Stimulated activated CD8-positive, alpha-beta memory T cell treated with anti-CD3 and anti-CD28 coated beads, Interleukin-12 subunit alpha, Interleukin-12 subunit beta, amount 100 ng/mL, for 1 hour (primary cell): ENCODE measurements at places on chromosomes 5 and 9.
A peak's percentile ranks its signal among the peaks of the same experiment; 100 is the strongest.

DNA sequence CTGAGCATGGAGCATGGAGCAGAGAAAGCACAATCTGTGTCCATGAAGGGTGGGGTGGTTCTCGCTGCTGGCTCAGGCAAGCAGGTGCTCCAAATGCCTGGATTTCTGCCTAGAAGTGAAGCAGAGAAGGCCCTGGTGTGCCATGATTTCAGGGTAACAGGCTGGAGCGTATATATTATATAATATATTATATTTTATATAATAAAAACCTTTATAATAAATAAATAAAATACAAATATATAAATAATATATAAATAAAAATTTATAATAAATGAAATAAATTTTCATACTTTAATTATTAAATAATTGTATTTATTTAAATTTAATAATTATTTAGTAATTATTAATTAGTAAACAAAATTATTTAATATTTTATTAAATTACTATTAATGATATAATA, 707.4 kb upstream of the COX7C start:
- DNase-seq = no peak

DNA sequence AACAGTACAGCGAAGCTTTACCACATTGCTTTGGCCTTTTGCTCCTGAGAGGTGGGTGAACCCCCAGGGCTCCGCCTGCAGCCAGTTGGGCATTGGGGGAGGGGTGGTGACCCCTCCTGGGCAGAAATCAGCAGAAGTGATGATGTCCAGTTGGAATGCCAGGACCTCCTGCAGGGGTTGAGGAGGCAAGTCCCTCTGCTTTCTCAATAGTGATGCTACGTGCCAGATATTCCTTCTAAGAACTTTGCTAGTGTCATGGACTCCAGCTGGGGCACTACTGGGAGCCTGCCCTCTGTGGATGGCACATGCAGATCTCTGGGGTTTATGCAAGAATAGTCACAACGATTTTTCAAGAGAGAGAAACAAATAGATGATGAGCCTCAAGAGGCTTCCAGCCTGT, 95.6 kb downstream of the NDFIP1 start:
- no peak for DNase-seq

GRCh38 chr5:179431221-179431824, 86.1 kb upstream of the ADAMTS2 start:
- no peak for DNase-seq

DNA sequence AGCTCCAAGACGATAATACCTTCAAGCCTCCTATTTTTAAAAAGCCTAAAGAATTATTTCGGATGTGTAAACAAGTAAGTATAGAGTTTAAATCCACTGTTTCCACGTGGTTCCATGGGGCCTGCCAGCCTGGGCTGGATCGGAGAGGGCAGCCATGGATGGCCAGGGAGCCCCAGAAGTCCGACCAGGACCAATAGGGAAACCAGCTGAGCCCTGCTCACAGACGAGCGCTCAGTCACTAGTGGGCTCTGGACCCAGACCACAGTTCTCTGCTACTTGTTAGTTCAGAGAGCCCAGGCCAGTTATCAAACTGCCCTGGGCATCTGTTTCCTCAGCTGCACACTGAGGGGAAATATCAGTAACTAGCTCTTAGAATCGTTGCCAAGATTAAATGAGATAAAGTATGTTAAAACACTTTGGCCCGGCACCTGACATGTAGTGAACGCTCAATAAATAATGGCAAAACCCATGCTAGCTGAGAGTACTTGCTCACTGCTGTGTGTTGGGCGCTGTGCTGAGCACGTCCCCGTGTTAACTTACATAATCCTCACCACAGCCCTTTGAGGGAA, 124.8 kb downstream of the RGS3 start:
- DNase-seq = no peak

DNA sequence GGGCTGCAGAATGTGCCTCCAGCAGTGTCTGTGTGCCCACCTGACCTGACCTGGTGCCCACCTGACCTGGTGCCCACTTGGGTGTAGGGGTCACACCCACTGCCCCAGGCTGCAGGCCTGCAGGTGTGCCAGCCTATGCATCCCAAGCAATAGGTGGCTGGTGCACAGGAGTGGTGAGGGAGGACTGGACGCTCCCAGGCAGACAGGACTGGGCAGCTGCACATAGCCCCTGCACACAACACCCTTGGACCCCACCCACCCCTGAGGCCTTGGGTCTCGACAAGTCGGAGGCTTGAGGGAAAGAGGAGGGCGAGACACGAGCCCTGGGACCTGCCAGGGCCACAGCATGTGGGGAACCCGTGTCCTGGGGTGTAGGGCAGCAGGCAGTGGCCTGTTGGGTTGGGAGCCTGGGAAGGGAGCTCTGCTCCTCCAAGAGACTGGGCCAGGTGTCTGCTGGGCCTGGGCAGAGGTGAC, 10.8 kb upstream of the NRARP start:
- DNase-seq = no peak

GRCh38 chr9:77177894-77178794, 810 bp downstream of the VPS13A start:
- peak; percentile 9 for DNase-seq

DNA sequence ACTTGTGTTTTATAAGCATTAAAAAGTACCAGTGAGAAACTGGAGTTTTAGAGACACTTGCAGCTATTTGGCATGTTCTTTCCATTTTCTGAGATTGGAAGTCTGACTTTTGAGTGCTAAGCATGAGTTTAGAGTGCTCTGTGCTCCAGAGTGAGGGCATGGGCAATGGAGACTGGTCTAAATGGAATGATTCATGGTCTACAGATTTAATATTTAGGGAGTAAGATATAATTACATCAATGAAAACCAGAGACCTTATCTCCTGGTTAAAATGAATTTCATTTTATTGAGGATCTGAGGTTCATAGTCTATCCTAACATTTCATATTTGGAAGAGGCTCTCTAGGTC, 135.9 kb upstream of the RPS23 start:
- DNase-seq = no peak

DNA sequence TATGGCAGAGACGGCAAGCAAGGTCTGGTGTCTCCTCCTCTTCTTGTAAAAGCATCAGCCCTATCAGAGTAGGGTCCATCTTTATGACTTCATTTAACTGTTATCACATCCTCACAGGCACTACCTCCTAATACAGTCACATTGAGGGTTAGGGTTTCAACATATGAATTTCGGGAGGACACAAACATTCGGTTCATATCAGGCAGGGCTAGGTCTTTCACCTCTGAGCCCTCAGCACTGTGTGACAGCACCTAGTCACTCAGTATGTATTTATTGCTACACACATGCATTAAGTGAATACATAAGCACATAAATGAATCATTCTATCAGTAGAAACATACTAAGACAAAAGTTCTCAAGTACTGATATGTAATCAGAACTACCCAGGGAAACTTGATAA, 9.4 kb upstream of the BTF3 start:
- no peak for DNase-seq

GRCh38 chr5:96692441-96692840, 30.3 kb downstream of the CAST start:
- no peak for DNase-seq

DNA sequence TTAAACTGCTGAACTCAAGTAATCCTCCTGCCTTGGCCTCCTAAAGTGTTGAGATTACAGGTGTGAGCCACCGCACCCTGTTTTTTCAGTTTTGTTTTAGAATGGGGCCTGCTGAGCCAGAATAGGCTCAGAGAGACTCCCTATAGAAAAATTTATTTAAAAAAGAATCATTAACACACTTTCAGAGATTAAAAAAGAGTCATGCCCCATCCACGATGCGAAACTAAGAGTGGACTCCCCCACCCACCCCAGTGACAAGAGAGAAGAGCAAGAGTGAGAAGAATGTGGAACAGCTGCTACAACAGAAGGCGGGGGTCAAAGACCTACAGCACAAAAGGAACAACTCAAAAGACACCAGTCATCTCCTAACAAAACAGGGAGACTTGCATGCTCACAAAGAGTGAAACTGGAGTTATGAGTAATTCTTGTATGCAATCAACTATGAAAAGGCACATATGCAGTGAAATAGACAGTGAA, 47.2 kb downstream of the GLDC start:
- no peak for DNase-seq

DNA sequence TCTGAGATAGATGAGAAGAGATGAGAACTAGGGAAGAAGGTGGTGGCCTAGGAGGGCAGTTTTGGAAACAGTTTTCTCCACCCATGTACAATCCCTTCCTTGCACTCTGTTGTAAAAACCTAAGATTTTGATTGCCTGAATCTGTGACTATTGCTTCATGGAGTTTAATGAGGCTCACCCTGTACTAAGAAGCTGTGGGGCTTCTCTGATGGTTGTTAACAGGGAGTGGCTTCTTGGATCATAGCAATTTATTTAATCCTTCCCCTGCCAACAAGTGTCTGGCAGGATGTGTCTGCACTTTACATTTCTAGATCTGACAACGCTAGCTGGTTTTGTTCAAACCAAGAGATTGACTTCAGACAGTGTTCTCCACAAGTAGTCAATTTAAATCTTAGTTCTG, 74.7 kb upstream of the C5orf46 start:
- DNase-seq = no peak

DNA sequence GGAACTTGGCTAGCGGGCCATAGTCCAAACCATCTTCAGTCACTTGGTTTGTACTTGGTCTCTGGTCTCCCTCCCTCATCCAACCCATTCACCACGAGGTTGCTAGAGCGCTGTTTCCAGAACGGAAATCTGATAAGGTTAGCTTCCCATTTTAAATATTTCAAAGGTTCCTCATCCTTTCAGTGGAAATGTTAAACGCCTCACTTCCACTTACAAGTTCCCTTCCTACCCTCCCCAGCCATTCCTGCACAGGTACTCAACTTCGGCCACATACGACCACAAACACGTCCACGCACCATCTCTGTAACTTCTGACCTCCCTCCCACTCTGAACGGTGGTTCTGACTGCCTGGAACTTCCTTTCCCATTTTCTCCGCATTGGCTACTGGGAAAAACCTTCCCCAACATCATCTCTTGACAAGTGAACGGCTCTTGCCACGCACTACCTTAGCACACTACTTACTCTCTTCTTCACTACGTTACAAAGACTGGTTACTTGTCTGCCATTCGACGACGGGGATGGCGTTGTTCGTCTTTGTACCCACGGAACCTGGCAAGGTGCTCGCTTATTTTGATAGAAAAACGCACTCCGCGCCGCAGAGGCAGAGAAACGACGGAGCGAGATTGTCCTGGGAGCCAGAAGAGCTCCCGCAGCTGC, 629 bp downstream of the CCNH start:
- DNase-seq = peak; percentile 4

GRCh38 chr9:94650949-94651348, 11.6 kb upstream of the FBP1 start:
- no peak for DNase-seq

- no peak for DNase-seq
Measured at GRCh38 chr9:72313507-72313906, 51.5 kb downstream of the ZFAND5 start.

DNA sequence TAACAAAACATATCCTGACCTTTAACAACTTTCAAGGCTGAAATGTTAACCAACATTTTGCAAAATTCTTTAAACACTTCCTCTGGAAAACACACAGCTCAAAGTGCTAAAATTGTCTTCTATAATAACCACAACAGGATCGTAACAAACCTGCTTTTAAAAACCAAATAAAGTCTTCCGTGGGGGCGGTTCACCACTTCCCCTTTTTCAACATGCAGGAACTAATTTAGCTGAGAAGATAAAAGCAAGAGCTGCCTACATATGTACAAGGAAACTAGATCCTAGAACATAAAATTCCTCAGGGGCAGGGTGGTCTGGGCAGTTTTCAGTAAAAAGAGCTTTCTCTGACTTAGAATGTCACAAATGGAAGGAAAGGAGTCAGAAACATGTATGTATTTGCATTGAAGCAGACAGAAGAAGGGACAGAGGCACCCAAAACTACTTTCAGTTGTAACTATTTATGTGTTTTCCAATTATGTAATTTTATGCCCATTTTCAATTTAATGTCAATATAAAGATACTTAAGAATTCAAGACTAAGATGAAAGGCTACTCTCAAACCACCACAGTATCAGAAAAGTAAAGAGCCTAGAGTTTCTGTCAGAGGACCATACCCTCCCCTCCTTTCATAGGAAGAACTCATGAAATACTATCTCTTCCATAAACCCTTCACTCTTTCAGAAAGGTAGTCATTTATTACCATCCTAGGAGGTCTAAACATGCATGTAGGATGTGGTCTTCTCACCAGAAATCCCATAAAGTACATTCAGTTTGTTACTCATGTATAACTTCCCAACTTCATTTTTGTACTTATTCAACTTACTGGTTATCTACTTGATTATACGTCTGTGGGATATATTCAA, 185.9 kb upstream of the RASA1 start:
- DNase-seq = peak; percentile 26

- no peak for DNase-seq
Measured at GRCh38 chr5:104247260-104247659, 684.7 kb upstream of the NUDT12 start.

DNA sequence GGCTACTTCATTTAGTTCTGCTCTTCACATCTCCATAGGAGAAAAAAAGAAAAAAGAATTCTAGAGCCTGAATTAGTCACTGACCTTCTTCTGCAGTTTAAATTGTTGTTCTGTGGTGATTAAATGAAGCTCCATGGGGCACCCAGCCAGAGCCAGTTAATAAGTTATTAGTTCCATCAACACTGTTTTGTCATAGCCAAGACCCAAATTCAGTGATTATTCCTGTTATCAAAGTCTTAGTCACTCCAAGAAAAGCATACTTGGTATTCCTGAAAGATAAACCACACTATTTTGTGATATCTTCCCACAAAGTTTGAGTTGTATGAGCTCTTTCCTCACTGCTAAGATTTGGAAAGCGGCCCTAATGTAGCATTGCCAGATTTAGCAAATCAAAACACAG, 134.8 kb upstream of the RGMB start:
- DNase-seq = no peak

DNA sequence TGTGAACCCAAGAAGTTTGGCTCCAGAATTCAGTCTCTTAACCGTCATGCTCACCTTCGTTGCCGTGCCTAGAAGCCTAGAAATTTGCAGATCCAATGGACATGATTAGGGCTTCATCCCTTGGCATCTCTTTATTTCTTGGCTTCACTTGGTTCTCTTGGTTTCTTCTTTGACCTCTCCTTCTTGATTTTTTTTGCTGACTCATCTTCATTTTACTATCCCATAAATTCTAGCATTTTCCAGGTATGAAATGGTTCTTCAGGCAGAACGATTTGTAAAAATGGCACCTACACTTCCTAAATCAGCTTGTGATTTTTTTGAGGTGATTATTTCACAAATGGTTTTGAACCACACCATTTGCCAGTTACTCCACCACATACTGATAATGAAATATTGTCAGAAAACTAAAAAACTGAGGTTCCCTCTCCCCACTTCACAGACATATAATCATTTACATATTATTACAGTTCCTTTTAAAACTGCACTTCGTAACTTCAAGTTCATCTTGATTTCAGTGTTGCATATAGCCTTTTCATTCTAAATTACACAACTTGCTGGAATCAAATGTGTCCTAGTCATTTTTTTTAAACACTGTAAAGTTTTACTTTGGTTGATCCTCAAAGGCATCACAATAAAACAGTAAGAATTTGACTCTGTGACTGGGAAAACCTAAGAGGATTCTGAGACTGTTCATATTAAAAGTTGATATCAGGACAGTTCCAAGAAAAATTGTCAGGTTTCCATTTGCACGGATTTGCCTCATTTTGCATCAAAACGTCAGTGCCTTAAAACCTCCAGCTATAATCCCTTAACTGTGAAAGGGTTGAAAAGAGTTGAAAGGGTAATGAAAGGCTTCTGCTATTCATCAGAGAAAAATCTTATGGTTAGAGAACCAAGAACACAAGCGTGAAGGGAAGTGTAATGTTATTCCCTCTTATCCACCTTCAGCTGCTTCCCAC, 8.9 kb upstream of the NREP start:
- DNase-seq = no peak
